ENCODE measurements at places on chromosomes 6 and 20.

- DNase-seq, result no peak
Observed at GRCh38 chr20:17155401-17155800, 71.4 kb upstream of the PCSK2 start.

DNA sequence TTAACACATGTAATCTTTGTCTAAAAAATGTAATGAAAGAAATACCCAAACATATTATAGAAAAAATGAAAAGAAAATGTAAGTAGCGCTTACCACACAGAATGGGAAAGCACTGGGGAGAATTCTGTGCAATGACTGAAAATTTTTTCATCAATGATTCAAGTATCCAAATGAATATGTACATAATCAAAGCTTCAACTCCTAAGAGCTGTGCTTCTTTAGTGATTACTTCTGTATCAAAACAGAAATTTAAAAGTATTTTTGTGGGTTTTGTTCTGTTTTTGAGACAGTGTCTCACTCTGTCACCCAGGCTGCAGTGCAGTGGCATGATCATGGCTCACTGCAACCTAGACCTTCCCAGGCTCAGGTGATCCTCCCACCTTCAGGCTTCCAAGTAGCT lies 13.7 kb downstream of the LMBRD1 start:
- DNase-seq, result no peak

- no peak for DNase-seq
Observed at GRCh38 chr20:41361757-41362747, 4.6 kb downstream of the EMILIN3 start.

DNA sequence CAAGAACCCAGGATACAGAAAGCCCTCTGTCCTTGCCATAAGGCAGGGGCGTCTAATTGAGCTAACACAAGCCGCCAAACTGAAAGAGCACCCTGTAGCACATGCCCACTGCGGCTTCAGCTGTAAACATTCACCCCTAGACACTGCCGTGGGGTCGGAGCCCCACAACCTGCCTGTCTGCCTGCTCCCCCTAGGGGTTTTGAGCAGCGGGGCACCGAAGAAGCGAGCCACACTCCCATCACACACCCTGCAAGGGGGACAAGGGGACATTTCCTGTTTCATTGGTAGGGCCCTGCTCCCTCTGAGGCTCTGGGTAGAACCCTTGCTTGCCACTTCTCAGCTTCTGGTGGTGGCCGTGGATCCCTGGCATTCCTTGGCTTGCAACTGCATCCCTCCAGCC lies 45.2 kb upstream of the BCLAF1 start:
- DNase-seq, result no peak

DNA sequence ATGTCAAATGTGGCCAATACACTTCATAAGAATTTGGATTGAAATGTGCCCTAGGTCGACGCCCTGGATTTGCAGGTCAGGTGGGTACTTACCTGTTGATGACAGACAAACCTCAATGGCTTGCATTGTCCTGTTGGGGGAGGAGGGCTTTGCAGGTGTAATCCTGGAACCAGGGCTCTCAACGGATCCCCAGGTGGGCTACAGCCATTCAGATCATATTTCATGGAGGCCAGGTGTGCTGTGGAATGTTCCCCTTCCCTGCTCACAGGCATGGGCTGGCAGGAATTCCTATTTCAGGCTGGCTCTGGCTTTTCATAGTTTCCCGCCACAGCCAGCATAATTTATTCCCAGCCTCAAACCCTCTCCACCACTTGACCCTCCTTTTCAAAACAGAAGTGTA lies 254.7 kb downstream of the SMOC2 start:
- no peak for DNase-seq

- peak; percentile 28 for DNase-seq
Observed at GRCh38 chr6:111727802-111728201, 122.1 kb upstream of the TRAF3IP2 start.

DNA sequence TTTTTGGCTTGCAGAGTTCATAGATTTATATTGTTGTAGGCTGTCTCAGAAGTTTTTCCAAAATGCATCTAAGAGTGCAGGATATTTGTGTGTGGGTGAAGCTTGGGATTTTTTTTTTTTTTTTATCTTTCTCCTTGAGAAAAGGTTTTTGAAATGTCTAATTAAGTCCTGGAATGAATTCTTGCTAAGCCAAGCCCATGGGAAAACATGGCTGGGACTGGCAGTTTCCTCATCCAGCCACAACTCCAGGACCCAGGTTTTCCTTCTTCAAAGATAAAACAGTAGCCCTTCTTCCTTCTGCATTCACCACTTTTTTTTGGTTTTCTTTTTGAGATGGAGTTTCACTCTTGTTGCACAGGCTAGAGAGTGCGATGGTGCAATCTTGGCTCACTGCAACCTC lies 242.5 kb upstream of the JAG1 start:
- DNase-seq, result no peak

- DNase-seq, result no peak
Observed at GRCh38 chr6:128841518-128841917, 41.4 kb upstream of the LAMA2 start.

DNA sequence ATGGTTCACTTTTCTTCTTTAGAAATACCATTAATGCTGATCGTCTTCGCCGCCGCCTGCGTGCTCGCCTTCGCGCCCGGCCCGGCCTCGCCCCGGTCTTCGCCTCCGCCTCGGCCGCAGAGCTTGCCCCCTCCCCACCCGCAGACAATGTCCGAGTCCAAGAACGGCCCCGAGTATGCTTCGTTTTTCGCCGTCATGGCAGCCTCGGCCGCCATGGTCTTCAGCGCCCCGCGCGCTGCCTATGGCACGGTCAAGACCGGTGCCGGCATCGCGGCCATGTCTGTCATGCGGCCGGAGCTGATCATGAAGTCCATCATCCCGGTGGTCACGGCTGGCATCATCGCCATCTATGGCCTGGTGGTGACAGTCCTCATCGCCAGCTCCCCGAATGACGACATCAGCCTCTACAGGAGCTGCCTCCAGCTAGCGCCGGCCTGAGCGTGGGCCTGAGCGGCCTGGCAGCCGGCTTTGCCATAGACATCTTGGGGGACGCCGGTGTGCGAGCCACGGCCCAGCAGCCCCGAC lies 4.8 kb upstream of the PRPH2 start:
- DNase-seq, result no peak

- DNase-seq, result no peak
Observed at GRCh38 chr6:154543628-154544027, 33.1 kb upstream of the CNKSR3 start.

DNA sequence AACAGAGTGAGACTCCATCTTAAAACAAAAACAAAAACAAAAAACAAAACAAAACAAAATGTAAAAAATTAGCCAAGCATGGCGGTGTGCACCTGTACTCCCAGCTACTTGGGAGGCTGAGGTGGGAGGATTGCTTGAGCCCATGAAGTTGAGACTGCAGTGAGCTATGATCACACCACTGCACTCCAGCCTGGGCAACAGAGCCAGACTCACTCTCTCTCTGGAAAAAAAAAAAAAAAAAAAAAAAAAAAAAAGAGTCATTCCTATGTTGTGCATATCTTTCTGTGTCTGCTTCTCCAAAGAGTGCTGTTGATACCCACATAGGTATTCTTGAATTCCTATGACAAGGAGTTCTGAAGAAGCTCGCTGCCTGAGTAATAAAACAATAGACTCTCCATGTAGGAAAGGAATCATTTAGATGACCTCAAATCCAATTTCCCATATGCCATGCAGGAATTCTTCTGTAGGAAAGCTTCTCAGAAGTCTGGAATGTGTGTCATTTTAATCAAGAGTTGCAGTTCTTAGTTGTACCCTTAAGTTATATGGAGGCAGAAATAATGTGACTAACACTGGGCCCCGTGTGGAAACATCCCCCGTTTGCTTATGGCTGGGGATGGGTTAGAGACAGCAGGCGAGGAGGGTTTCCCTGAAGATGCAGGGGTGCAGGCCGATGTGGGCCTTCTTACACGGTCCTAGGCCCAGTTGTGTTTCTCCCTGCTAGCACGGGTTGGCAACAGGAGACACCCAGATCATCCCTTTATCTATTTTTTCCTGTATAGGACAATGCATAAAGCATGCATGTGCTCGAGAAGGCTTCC lies 79.4 kb downstream of the ZDHHC14 start:
- DNase-seq, result no peak

GRCh38 chr6:13428583-13429405 lies 58.6 kb downstream of the GFOD1 start:
- DNase-seq, result no peak

DNA sequence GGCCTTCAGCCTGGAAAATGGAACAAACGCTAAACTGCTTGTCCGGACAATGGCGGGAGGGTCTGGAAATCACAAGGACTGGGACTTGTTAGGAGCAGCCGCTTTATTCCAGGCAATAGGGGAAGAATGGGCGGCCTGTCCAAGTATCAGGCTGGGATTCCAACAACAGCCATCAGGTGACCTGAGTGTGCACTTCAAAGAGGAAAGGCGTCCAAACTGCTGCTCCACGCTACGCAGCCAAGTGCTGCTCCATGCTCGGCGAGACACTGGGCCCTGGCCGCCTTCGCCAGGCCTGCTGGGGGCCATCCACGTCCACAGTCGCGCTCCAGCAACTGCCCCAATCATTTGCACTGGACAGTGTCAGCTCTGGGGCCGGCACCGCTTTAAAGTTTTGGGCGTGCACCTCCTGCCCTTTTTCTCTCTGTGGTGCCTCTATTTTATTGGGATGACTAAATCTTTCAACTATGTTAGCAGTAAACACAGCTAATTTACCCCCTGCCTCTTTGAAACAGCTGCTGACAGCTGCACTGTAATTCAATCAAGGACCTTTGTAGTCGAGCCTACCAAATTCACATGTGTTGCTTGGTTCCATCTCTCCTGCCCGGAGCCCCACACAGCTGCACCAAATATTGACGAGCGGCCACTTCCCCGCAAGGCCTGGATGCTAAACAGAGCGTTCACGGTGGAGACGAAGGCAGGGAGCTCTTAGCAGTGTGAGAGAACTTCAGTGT lies 98.3 kb downstream of the BMP7 start:
- no peak for DNase-seq

GRCh38 chr6:133730881-133731280 lies 158.0 kb upstream of the TCF21 start:
- no peak for DNase-seq

DNA sequence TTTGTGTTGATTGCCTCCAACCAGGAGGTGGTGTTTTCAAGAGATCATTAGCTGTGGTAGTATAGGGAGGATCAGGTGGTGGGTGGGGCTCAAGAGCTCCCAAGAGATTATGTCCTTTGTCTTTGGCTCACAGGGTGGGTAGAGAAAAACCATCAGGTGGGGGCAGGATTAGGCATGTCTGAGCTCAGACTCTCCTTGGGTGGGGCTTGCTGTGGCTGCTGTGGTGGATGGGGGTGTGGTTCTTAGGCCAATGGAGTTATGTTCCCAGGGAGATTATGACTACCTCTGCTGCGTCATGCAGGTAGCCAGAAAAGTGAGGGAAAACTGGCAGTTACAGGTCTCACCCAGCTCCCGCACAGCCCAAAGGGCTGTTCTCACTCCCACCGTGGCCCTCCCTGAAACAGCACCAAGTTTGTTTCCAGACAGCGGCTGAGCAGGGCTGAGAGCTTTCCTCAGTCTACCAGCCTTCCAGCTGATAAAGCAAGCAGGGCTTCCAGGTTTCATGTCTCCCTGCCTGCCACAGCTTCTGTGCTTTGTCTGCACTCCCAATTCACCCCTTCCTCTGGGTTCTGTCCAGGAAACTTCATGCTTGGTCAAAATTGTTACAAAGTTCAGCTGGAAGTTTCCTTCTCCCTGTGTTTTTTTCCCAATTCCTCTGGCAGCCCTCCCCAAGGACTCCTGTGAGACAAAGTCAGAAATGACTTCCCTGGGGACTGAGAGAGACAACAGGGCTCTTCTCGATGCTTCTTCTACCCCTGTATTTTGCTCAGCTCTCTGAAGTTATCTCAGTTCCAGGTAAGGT lies 481.1 kb upstream of the MAN1A1 start:
- peak; percentile 88 for DNase-seq

GRCh38 chr20:48800177-48800576 lies 27.6 kb downstream of the PREX1 start:
- no peak for DNase-seq

- DNase-seq, result peak; percentile 72
Observed at GRCh38 chr6:83199863-83200225, 6.7 kb downstream of the RWDD2A start.

DNA sequence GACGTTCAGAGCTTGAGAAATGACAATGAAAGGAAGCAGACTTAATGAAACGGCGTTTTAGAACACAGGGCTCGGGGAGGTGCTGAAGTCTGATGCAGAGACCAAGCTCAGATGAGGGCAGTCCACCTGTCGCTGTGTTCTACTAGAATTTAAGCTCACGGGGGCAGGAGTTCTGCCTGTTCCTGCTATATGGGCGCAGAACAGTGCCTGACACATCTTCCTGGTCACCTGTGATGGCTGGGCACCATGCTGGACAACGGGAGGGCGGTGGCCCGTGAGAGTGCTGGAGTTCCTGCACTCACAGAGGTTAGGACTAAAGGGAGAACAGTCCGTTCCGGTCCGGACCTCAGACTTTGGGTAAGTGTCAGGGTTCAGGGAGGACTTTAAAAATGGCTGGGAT lies 130.6 kb downstream of the ERMARD start:
- DNase-seq, result no peak

DNA sequence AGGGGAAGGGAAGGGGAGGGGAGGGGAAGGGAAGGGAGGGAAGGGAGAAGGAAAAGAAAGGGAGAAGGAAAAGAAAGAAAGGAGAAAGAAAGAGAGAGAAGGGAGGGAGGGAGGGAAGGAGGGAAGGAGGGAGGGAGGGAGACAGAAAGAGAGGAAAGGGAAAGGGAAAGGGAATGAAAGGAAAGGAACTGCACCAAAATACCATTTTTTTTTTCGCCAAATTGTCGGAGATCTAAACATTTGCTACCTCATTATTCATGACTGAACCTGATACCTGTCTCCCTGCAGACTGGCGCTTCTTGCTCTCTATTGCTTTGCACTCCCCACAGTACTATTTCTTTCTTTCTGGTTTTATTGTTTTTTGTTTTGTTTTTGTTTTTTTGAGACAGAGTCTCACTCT lies 117.3 kb upstream of the LGSN start:
- DNase-seq, result no peak

DNA sequence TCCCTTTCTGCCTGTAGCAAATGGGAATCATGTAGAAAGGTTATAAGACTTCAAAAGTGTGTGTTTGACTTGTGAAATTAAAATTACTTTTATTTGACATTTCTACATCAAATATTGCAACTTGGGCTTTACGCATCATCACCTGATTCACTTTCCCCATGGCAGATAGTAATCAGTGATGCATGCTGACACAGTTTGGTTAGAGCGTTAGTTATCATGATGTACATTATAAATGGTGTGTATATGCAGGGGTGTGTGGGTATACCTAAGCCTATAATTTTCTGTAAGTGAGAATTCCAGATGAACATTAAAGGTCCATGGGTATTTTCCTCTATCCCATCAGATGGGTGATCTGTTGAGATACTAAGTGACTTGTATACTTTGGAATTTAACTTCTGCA lies 141.5 kb downstream of the KLHL32 start:
- no peak for DNase-seq
